ENCODE measurements at places on chromosomes 16 and 17.

DNA sequence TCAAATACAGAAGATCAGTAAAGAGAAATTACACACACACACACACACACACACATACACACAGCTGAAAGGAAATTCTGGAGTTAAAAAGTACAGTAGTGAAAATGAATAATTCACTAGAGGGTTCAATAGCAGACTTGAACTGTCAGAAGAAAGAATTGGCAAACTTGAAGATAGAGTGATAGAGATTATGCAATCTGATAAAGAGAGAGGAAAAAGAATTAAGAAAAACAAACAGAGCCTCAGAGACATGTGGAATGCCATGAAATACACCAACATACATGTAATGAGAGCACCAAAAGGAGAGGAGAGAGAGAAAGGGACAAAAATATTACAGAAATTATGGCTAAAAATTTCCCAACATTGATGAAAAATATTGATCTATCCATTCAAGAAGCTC, 60.7 kb downstream of the MMD start:
- DNase-seq = no peak

DNA sequence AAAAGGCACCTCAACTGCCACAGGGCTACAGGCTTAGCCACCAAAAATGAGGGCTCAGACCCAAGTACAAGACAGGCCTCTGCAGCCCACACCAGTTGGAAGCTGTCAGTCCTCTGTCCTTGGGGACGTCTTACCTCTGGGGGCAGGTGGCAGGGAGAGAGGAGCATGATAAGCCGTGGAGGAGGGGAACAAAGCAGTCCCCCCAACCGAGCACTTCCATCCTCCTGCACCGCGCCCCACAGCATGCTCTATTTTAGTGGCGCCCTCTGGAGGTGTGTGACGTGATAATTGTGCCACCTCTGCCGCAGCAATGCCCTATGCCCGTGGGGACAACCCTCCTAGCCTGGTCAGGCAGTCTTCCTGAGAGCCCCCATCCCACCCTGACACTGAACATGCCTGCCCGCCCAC, 13.6 kb downstream of the G6PC3 start:
- DNase-seq = no peak

GRCh38 chr17:66115246-66115645, 76.7 kb downstream of the CEP112 start:
- DNase-seq = no peak

- no peak for DNase-seq
Measured at GRCh38 chr17:7575481-7575883, 4.0 kb upstream of the CD68 start.

DNA sequence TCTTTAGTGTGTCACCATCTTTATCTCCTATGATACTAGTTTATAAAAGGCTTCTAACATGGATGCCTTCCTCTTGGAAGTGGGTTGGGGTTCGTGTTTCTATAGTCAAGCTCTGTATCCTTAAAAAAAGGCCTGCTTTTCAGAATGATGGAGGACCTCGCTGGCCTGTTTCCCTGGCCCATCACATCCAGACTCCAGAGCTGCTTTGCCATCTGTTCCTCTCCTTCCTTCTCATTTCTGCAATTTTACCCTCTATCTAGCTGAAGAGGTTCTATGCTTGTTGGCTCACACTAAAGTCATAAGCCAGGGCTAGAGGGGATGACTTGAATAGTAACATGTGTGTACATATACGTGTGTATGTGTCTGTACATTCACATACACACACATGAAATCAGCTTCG, 450.8 kb upstream of the HSBP1 start:
- no peak for DNase-seq

DNA sequence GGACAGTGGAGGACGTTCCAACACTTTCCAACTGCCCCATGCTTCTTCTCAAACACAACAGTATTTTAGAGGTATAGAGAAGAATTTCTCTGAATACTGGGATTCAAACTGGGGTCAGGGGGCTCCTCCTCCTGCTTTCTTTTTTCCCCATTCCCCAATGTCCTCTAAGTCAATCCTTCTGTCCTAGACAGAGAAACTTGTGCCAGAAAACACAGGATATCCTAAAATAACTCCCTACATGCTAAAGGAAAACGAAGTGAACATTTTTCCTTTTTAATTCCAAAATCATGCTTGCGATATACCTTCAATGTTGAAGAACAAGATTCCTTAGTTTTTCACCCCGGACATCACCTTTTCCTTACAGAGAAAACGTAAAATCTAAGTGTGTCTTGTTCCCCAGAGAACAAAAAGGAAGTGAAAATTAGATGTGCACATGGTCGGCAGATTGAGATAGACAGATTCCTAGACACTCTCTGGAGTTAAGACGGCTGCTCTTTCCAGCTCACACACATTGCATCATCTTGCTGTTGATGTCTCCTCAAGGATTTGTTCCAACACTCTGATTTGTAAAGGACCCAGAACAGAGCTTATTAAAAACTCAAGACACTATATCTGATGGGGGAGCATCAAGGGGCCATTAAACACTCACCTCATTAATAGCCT, 228.2 kb downstream of the GRIN2A start:
- DNase-seq = no peak

DNA sequence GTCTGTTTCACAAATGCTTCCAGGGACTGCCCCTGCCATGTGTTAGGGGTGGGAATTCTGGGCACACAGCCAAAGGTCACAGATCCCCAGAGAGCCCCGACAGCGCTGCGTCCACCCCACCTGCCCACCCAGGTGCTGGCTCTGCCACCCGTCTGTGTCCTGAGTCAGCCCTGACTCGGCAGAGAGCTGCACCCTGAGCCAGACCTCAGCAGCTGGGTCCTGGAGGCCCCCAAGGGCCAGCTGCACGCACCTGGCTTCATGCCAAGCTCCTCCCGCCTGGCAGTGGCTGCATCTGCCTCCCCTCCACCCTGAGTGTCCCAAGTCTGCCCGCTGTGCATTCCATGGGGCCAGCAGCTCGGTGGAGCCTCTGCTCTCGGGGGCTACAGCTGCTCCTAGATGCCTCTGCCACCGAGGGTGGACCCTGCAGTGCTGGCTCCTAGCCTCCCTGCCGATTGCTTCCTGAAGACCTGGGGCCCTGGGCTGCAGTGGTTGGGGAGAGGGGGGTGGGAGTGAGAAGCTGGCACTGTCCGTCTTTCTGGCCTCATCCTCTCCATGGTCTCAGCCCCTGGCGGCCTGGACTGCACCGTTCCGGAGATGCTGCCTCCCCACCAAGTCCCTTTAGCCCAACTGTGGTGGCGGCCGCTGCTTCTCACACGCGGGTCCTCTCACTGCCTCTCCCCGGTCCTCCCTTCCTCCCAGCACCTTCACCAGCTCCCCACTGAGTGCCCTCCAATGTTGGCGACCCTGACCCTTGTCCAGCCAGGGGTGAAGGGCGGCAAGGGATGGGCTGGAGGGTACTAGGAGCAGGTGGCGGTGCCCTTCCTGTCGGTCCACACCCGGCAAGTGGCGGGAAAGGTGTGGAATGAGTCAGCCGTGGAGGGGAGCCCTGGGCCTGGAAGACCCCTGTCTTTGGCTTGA, 3.0 kb downstream of the SECTM1 start:
- peak; percentile 88 for DNase-seq

DNA sequence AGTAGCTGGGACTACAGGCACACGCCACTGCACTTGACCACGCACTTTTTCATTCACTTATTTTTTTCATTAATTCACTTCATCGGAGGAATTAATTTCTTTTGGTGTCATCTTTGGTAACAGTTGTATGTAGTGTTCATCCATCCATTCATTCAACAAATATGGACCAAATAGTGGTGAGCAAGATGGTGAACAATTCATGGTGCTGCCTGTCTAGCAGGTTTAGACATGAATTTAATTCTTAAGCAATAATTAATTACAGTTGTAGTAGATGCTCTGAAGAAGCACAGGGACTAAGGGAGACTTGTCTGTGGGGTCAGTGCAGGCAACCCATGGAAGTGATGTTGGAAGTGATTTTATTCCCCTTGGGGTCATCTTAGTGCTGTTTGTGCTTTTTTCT, 22.4 kb downstream of the GDE1 start:
- DNase-seq = no peak

DNA sequence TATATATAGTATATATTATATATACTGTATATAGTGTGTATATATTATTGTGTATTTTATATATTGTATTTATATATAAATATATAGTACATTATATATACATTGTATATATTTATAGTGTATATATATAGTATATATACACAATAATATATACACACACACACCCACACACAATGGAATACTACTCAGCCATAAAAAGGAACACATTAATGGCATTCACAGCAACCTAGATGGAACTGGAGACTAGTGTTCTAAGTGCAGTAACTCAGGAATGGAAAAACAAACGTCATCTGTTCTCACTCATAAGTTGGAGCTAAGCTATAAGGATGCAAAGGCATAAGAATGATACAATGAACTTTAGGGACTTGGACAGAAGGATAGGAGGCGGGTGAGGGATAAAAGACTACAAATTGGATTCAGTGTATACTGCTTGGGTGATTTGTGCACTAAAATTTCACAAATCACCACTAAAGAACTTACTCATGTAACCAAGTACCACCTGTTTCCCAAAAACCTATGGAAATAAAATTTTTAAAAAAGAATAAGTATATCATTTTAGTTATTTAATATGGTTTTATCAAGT, 201.9 kb upstream of the CDH11 start:
- DNase-seq = no peak

DNA sequence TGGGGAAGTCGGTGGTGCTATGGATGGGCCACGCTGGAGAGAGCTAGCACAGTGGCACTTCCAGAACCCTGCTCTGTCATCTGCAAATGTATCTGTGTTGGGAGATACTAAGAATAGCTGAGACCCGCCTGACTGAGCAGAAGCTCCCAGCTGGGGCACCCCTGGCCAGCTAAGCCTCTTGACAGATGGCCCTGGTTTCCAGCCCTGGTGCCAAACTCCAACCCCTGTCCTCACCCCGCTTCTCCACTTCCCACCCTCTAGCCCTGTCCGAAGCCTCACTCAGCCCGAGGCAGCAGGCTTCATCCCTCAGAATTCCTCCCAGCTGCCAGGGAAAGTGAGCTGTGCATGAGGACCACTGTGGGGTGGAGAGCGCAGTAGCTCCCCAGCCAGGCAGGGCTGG, 124.4 kb downstream of the CCDC144A start:
- no peak for DNase-seq

- DNase-seq = no peak
Measured at GRCh38 chr17:12973496-12974004, 44.3 kb downstream of the ELAC2 start.

- no peak for DNase-seq
Measured at GRCh38 chr17:43817826-43818225, 15.1 kb downstream of the MPP3 start.

GRCh38 chr16:15592324-15592723, 50.6 kb downstream of the MARF1 start:
- no peak for DNase-seq

- no peak for DNase-seq
Measured at GRCh38 chr17:9968881-9969280, 63.8 kb upstream of the RCVRN start.

GRCh38 chr17:35041390-35041789, 22.1 kb downstream of the RFFL start:
- DNase-seq = no peak

GRCh38 chr16:1762879-1763520, 8.3 kb downstream of the NME3 start:
- DNase-seq = no peak

DNA sequence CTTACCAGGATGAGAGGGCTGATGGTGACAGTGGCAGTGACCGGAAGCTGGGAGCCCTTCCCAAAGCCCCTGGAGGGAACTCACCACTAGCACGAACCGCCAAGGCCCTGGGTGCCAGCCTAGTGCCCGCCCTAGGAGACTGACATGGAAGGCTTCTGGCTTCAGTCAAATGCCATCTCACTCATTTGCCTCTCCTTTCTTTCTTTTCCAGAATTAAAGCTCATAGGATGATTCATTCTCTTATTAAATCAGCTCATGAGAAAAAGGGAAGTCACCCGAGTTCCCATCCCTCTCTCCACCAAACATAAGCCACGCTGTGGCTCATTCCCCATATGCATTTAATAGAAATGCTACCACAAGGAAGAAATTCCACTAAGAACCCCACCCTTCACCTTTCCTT, 12.1 kb downstream of the CUEDC1 start:
- no peak for DNase-seq

DNA sequence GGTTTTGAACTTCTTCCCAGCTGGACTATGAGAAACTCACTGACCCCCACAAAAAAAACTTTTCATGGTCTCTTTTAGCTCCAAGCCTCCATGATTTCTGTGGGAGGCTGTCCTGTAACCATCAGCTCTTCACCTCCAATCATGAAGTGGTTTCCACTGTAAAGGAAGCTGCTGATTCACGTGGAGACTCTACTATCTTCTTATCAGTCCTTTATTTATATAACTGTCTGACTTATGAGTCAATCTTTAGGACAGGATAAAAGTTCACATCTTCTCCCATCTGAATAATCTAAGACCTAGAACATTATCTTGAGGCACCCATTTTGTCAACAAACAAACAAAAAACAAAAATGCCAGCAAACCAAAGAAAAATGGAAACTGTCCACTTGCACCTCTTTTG, 409.9 kb downstream of the SLC39A11 start:
- no peak for DNase-seq

- DNase-seq = no peak
Measured at GRCh38 chr17:48439875-48440505, 10.0 kb upstream of the SKAP1 start.

GRCh38 chr17:38358586-38359513, 7.2 kb downstream of the SOCS7 start:
- DNase-seq = no peak

DNA sequence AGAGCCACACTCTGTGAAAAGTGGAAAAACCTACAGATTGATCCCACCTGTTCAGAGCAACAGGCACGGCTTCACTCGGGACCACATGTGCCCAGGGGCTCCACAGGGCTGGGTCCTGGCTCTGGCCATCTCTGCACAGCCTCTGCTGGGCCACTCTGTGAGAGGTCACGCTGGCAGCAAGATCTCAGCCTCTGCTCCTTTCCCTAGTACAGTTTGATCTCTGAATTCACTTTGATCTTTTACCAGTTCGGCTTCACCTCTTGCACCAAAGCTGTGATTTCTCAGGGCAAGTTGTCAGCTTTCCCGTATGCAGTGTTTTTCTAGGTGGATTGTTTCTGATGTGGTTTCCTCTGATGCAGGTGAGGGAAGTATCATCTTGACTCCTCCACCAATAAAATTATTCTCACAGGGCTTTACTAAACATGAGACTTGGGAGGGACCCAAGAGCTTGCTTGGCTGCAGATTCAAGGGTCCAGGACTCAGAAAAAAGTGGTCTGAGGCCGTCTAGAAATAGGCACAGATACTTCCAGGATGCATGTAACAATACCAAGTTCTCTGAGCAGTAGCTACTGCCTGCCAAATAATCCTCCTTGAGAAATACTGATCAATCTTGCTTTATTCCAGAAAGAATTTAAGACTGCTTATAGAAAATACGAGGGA, 24.0 kb upstream of the ALDH3A1 start:
- no peak for DNase-seq

- DNase-seq = no peak
Measured at GRCh38 chr17:77414811-77415400, 274.1 kb downstream of the SEC14L1 start.
